HFFc6 (cell line): ENCODE measurements at places on chromosomes 6 and 20. TPM values are rescaled to one million over a fixed set of nuclear protein-coding genes. Genes with fewer than 3 reads are reported as not detected.

GRCh38 chr20:61015602-61016001, 236.5 kb upstream of the CDH4 start:
- H3K4me1 ChIP-seq, result no peaks in the 10 kb centered on the region
- no peak overlapping the region for H3K27ac ChIP-seq
- peaks cover 2% of the 10 kb centered on the region; the same call in 1 of the 2 replicates for H3K27me3 ChIP-seq
- no peaks in the 10 kb centered on the region; the same call in 1 of the 2 replicates for H3K36me3 ChIP-seq

- DNase-seq, result no peak
- H3K36me3 ChIP-seq, result no peaks in the 10 kb centered on the region
- no peaks in the 10 kb centered on the region; the same call in 1 of the 2 replicates for H3K27me3 ChIP-seq
Measured at GRCh38 chr20:32742322-32743236, 688 bp downstream of the COMMD7 start.

- H3K4me3 ChIP-seq, result no peak overlapping the region
- peaks cover 19% of the 10 kb centered on the region for H3K4me1 ChIP-seq
Measured at GRCh38 chr6:111711984-111712752, 106.5 kb upstream of the TRAF3IP2 start.

DNA sequence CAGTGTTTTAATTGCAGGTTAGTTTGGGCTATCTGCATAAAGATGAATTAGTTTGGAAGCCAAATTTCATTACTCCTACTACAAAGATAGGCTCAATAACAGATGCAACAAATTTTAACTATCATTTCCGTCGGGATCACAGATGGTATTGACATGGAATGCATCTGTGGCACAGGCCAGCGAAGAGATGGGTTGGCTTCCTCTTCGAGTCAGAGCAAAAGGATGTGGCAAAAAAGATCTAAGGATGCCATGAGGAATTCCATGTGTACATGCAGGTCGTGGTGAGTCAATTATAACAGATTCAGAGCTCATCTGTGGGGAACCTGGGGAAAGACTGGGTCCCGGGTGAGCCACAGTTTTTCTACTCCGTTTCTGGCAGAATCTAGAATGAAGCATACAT, 83.0 kb upstream of the CITED2 start:
- H3K4me3 ChIP-seq, result no peak overlapping the region
- no peak overlapping the region for H3K27ac ChIP-seq
- no peaks in the 10 kb centered on the region for H3K36me3 ChIP-seq
- peaks cover 13% of the 10 kb centered on the region for H3K4me1 ChIP-seq
- H3K27me3 ChIP-seq, result no peaks in the 10 kb centered on the region
- no peak for DNase-seq

DNA sequence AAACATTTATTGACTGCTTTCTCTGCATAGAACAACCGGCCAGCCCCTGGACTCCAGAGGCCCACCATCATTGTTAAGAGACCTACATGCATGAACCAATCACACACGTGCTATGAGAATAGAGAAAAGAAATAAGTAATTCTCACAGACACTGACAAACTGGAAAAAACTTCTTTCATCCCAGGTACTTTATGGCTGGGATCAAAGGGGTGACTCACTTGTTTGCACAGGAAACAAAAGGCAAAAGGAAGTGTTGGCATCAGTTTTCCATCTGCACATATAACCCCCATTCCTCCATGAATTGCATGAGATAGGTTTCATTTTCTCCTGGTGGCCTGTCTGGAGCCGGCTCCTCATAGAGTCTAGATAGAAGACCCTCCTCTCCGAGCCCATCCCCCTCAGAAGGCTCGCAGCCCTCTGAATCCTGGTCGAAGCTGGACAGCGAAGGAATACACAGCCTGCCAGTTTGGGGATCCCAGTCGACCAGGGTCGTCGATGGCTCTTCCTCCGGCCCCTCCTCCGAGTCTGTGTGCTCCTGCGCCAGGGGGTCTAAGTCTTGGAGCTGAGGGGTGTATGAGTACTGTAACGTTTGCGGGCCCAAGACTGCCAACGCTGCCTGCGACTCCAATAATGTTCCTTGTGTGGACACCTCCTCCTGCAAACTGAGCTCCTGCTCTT, 43.3 kb downstream of the IL20RA start:
- DNase-seq, result no peak
- no peak overlapping the region for H3K4me3 ChIP-seq

DNA sequence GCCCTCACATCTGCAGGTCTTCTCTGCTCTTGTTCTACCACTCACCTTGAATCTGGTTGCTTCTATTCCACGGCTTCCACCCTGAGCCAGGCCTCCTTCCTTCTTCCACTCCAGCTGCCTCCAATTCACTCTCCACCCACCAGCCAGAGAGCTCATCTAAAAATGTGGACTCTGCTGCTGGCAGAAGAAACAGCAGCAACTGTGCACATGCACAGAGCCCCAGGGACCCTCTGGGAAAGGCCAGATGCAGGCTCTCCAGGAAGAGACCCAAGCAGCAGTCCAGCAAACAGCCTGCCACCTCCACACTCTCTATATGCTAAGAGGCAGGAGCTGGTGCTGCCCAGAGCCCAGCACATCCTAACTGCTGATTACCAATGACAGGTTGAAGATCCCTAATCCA, 162.6 kb upstream of the TOP1 start:
- no peak overlapping the region for H3K27ac ChIP-seq
- no peak for DNase-seq
- no peaks in the 10 kb centered on the region for H3K36me3 ChIP-seq
- H3K4me1 ChIP-seq, result peaks cover 13% of the 10 kb centered on the region
- H3K4me3 ChIP-seq, result no peak overlapping the region
- peaks cover 14% of the 10 kb centered on the region; the same call in 1 of the 2 replicates for H3K27me3 ChIP-seq

- DNase-seq, result no peak
- peaks cover 29% of the 10 kb centered on the region for H3K4me1 ChIP-seq
- peaks cover 5% of the 10 kb centered on the region; the same call in 1 of the 2 replicates for H3K27me3 ChIP-seq
- peaks cover 11% of the 10 kb centered on the region for H3K36me3 ChIP-seq
- peak overlapping the region; percentile 100 for H3K4me3 ChIP-seq
Measured at GRCh38 chr6:15246666-15247499, 1.0 kb downstream of the JARID2 start.

DNA sequence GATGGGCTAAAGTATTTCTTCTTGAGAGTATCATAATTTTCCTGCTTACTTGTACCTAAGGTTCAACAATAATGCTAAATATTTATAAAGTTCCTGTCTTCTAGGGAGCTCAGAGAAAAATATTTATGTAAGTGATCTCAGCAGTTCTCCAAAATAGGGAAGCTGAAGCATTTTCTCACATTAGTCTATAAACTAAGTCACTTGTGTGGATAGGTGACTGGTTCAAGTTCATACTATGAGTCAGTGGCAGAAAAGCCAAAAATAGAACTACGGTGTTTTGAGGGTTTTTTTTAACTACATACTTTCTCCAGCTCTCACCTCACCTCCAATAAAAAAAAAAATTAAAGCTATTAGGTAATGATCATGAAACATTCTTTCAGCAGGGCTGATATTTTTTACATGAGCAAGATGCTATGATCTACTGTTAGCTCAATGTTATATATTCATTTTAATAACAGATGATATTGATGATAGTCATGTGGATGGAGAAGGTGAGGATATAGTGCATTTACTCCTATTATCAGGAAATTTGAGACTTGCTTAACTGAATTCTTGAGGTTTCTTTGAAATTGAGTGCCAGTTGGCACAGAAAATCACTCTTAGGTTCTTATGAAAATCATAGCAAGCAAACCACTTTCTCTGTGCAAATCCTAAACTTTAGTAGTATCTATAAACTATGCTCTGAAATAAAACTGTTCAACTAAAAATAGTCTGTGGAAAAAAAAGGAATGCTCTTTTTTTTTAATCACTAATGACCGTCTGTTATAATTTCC, 4.1 kb upstream of the MOXD1 start:
- H3K27ac ChIP-seq, result no peak overlapping the region
- H3K4me3 ChIP-seq, result no peak overlapping the region; the same call in none of the 2 replicates
- H3K27me3 ChIP-seq, result no peaks in the 10 kb centered on the region; the same call in 1 of the 2 replicates
- H3K4me1 ChIP-seq, result peaks cover 50% of the 10 kb centered on the region
- DNase-seq, result no peak

GRCh38 chr6:37607944-37608343, 89.7 kb downstream of the MDGA1 start:
- H3K27me3 ChIP-seq, result peaks cover 21% of the 10 kb centered on the region
- peaks cover 14% of the 10 kb centered on the region for H3K4me1 ChIP-seq
- no peak for DNase-seq

- H3K27ac ChIP-seq, result no peak overlapping the region
- no peak overlapping the region for H3K4me3 ChIP-seq
- no peak for DNase-seq
- H3K36me3 ChIP-seq, result no peaks in the 10 kb centered on the region
- no peaks in the 10 kb centered on the region for H3K4me1 ChIP-seq
Measured at GRCh38 chr6:53691252-53691651, 25.7 kb upstream of the KLHL31 start.

DNA sequence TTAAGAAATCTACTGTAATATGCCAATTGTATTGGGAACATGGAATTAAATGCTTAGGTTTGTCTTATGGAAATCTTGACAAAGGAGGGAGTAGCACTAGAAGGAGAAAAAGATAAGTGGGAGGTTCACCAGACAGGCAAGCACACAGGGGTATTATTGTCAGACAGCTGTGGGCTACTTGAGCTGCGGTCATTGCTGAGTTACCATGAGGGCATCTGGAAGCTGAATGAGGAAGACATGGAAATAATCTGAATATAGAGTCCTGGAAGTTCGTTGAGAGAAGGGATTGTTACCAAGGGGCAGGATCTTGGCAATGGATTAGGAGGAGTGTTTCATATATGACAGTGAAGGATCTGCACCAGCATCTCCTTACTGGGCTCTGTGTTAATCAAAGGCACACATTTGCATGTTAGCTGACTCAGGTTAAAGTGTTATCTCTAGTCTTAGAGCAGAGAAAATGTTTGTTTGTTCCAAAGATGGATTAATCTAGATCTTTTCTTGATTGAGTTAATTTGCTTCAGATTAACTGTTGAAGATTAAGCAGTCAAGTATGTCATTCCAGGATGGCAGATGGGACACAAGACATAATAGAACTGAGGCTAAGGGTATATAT, 53.0 kb upstream of the SUPT3H start:
- H3K4me1 ChIP-seq, result peaks cover 63% of the 10 kb centered on the region
- H3K4me3 ChIP-seq, result no peak overlapping the region
- no peak overlapping the region for H3K27ac ChIP-seq
- H3K27me3 ChIP-seq, result no peaks in the 10 kb centered on the region
- peaks cover 23% of the 10 kb centered on the region for H3K36me3 ChIP-seq

- peaks cover 27% of the 10 kb centered on the region for H3K4me1 ChIP-seq
- peaks cover 8% of the 10 kb centered on the region for H3K27me3 ChIP-seq
- H3K4me3 ChIP-seq, result no peak overlapping the region; the same call in 1 of the 2 replicates
- no peak overlapping the region for H3K27ac ChIP-seq
- no peak for DNase-seq
- peaks cover 5% of the 10 kb centered on the region for H3K36me3 ChIP-seq
Measured at GRCh38 chr20:45913116-45913515, 1.2 kb upstream of the PLTP start.

DNA sequence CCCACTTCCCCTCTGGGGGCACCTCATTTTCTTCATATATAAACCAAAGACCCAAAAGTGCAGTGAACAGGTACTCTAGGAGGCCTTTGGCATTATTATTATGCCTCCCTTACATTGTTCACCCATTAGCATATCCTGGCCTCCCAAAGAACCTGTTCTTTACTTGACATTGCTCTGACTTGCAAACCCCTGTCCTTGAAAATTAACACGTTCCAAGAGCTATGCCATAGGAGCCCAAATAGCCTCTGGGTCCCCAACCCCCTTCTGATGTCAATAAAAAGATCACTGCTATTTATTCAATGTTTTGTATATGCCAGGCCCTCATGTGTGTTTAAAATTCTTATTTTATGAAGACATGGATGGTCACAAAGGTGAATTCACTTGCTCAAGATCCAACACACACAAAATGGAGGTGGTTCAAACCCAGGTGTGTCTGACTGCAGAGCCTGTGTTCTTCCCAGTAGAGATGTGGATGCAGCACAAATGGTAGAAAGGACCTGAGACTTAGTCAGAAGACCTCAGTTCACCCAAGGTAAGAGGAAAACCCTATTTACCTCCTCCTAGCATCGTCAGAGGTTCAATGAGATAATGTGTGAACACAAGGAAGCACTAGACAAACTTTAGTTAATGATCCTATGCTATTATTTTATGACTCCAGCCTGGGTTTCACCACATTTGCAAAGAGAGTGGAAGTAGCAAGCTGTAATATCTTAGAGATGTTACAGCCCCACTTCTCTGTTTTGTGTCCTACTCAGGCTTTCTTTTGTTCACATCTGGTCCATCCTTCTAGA, 36.6 kb downstream of the BCL2L1 start:
- no peak for DNase-seq
- 0 out of 2 replicates have a peak overlapping the region, but pooled peaks have one; percentile 9 for H3K27ac ChIP-seq
- no peak overlapping the region for H3K4me3 ChIP-seq

DNA sequence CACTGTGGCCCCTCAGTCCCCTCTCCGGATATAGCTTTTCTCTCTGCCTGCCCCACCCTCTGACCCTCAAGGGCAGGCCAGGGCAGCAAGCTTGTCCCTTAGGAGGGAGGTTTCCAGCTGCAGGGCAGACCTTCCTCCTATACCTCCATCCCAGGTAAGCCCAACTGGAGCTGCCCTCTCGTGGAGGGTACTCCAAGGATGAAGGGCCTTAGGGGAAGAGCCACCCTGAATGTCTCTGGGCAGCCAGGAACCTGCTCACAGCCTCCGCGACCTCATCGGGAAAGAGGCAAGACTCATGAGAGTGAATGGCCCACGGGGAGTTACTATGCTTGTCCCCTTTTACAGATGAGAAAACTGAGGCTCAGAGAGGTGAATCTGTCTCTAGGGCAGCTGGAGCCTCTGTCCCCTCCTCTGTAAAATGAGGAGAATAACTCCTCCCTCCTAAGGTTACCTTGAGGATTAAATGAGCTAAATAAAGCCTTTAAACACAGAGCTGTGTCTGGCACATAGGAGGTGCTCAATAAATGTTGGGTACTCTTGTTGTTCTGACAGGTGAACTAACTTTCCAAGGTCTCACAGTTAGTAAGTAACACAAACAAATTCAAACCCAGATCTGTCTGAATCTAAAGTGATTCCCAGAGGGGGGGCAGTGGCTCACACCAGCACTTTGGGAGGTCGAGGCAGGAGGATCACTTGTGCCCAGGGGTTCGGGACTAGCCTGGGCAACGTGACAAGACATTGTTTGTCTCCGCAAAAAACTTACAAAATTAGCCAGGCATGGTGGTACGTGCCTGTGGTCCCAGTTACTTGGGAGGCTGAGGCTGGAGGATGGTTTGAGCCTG, 12.1 kb downstream of the SRXN1 start:
- H3K27ac ChIP-seq, result no peak overlapping the region
- H3K36me3 ChIP-seq, result no peaks in the 10 kb centered on the region
- no peak for DNase-seq
- H3K4me1 ChIP-seq, result peaks cover 11% of the 10 kb centered on the region

- no peak overlapping the region for H3K4me3 ChIP-seq
- H3K27me3 ChIP-seq, result no peaks in the 10 kb centered on the region; the same call in 1 of the 2 replicates
- no peaks in the 10 kb centered on the region for H3K36me3 ChIP-seq
- peaks cover 4% of the 10 kb centered on the region; the same call in 1 of the 2 replicates for H3K4me1 ChIP-seq
- no peak overlapping the region for H3K27ac ChIP-seq
Measured at GRCh38 chr6:79425589-79426311, 111.5 kb downstream of the LCA5 start.

GRCh38 chr6:103707596-103708325, 1152.0 kb downstream of the HACE1 start:
- H3K36me3 ChIP-seq, result no peaks in the 10 kb centered on the region
- H3K4me1 ChIP-seq, result no peaks in the 10 kb centered on the region
- H3K27ac ChIP-seq, result no peak overlapping the region

The ADGRG6 gene
- 25.0 to 73.2 TPM (median 54.0 TPM) in 3 replicates for total RNA-seq

The RSPO4 gene
- not detected in 3 replicates for total RNA-seq

The BPIFB2 gene
- not detected in 3 replicates for total RNA-seq

The SLC17A3 gene
- total RNA-seq, result not detected in 3 replicates
